ENCODE measurements at places on chromosomes 11 and 22.

DNA sequence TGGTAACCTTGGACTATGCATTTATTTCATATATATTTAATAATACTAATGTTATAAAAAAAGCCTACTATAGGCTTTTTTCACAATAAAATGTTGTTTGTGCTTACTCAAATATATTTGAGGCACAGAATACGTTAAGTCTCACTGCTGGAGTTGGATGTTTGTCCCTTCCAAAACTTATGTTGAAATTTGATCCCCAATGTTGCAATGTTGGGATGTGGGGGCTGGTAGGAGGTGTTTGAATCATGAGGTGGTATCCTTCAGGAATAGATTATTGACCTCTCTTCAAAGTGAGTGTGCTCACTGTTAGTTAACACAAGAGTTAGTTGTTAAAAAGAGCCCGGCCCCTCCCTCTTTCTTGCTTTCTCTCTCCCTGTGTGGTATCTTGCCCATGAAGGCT is 1295.9 kb downstream of the JRKL start:
- no peak for DNase-seq

DNA sequence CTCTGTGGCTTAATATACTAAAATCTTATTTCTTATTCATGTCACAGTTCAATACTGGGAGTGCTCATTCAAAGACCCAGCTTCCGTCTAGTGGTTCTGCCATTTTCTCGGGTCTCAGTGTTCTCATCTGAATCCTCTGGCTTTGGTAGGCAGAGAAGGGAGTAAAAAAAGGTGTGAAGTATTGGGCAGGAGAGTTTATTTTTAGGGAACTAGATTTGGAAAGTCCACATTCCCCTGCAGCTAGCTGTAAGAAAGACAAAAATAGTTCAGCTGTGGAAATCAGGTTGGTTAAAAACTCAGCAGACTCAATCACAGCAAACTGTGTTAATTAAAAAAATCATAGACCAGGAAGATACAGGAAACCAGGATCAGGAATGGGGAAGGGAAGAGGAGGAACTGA is 4.1 kb upstream of the LYVE1 start:
- no peak for DNase-seq

DNA sequence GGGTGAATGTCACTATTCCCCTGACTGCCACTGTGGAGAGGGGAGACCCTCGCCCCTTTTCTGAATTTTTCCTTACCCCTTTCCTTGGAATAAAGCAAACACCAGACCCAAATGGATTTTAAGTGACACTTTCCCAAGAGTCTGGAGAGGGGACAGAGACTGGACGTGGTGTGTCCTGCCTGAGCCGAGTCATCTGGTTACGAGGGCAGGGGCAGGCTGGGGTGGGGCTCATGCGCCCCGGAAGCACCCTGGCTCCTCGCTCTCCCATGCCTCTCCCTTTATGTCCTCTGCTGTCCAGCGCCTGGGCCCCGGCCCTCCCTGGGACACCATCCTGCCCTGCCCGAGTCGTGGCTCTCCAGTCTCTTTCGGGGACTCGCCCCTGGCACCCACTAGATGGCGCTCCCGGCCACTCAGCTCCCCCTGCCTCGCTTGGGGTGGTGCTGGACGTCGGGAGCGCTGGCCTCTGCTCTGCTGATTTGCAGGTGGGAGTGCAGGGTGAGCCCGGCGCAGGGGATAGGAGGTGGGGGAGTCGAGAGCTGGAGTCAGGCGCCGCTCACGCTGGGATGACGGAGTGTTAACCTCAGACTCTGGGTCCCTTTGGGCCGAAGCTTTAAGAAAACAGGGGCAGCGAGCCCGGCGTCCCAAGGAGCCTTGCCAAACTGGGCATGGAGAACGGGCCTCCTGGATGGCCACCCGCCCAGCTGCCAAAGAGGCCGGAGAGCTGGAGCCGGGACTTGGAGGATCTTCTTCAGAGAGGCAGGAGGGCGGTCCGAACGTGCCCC is 89.8 kb downstream of the RPS6KA4 start:
- DNase-seq, result peak; percentile 69

- DNase-seq, result no peak
Observed at GRCh38 chr11:122375687-122376399, 259.8 kb upstream of the BLID start.

DNA sequence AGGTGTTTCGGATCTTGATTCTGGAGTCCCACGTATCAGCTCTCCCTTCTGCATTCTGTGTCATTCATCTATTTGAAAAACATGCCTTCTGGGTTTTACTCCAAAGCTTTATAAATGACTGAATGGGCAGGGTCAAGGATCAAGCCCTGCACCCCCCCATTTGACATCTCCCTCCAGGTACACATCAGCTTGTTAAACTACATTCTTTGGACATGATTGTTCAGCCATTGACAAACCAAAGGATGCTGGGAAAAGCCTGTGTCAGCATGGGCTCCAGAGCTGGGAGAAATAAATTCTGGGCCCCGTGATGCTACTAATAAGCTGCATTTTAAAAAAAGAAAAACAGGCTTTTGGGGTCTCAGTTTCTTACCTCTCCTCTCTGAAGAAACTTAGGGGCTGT is 103.7 kb downstream of the DSCAML1 start:
- DNase-seq, result no peak

- no peak for DNase-seq
Observed at GRCh38 chr11:64048042-64048854, 12.5 kb downstream of the FLRT1 start.

DNA sequence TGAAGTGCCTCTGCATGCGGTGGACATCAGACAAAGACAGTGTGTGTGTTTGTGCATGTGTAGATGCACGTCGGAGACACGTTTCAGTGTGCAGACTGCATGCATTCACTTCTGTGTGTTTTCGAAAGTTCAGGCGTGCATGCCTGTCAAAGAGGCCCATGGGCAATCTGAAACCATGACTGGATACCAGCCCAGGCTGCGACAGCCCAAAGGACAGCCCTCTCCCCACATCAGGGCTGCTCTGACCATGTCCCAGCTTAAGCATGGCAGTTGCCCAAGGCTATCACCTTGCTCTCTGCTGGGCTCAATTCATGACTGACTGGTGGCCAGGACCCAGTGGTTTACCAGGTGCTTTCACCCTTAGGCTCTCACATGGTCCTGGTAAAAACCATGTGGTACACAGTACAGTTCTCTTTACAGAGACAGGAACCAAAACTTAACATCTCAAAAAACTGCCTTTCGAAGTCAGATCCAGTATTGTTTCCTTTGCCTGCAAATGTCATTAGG is 423.7 kb upstream of the CADM1 start:
- no peak for DNase-seq

GRCh38 chr11:103889679-103890078 is 146.8 kb upstream of the DDI1 start:
- DNase-seq, result no peak

- DNase-seq, result no peak
Observed at GRCh38 chr11:17743026-17743807, 8.6 kb downstream of the KCNC1 start.

GRCh38 chr22:39419096-39419495 is 19.5 kb downstream of the TAB1 start:
- DNase-seq, result no peak

DNA sequence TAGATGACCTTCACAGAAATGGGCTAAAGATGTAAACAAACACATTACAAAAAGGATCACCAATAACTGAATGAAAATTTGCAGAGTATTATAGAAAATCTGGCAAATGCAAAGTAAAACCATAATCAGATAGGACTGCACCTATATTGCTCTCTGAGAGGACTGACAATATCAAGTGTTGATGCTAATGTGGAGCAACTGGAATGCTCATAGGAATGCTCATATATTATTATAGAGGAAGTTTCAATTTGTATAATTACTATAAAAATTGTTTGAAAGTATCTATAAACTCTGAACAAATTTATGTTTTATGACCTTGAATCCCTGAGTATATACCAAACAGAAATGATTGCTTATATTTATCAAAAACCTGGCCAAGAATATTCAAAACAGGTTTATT is 18.4 kb upstream of the TEAD1 start:
- no peak for DNase-seq

DNA sequence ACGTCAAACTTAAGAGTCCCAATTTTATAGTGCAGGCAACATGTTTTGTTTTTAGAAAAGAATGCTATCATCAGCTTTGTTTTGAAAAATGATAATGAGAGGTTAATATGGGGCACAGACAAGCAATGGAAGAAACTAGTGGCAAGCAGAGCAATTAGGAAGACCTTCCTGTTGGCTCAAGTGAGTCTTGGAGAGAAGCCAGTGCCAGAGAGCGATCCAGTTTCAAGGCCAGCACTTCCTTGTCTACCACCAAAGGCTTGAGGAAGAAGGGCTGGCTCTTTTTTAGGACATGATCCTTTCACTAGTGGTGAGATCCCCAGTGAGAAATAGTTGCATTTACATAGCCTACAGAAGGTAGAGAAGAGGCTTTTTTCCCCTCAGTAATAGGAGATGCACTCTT is 1340.7 kb downstream of the LRRC4C start:
- DNase-seq, result no peak

DNA sequence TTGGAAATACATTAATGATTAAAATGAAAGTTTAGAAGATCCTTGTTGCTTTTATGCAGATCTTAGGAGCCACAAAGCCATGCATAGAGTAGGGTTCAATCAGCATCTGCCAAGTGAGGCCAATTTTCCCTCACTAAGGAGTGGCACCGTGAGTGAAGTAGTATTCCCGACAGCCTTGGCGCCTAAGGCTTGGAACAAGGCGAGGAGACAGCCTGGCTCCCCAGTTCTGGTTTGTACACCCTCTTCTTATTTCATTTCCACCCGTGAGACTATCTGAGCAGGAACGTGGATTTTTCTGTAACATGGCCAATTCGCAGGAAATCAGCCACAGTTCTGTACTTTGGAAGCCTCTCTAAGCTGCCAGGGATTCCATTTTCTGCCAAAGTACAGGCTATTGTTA is 22.6 kb downstream of the FADS2 start:
- no peak for DNase-seq

DNA sequence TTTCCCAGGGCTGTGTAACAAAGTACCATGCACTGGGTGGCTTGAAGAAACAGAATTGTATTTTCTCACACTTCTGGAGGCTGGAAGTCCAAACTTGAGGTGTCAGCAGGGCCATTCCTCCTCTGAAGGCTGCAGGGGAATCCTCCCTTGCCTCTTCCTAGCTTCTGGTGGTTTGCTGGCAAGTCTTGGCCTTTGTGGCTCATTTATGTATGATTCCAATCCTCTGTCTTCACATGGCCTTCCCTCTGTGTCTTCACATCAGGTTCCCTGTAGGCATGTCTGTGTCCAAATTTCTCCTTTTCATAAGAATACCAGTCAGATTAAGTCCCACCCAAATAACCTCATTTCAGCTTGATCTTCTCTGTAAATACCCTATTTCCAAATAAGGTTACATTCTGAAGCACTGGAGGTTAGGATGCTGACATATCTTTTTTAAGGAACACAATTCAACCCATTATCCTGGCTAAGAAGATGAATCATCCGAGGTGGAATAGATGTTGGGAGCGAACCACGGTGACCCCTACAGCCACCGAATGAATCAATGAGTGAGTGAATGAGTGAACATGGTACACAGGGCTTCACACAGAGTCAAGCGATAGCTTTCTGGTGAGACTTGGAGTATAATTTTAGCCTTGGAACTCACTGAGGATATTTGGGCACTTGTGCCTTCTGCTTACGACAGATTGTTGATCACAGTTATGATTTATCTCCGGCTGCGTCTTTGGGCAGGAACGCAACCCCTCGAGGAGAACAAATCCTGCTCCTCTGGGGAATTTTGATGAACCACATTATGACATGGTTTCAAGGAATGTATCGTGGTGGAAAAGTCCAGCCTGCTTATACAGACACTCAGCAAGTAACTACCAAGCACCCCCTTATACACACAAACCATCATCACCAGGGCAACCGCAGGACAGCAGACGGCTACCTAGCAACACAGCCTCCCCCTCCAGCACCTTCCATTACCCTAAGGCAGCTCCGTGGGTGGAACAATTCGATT is 34.3 kb upstream of the MICAL2 start:
- DNase-seq, result no peak

- DNase-seq, result no peak
Observed at GRCh38 chr11:72719144-72719543, 33.1 kb downstream of the ARAP1 start.

DNA sequence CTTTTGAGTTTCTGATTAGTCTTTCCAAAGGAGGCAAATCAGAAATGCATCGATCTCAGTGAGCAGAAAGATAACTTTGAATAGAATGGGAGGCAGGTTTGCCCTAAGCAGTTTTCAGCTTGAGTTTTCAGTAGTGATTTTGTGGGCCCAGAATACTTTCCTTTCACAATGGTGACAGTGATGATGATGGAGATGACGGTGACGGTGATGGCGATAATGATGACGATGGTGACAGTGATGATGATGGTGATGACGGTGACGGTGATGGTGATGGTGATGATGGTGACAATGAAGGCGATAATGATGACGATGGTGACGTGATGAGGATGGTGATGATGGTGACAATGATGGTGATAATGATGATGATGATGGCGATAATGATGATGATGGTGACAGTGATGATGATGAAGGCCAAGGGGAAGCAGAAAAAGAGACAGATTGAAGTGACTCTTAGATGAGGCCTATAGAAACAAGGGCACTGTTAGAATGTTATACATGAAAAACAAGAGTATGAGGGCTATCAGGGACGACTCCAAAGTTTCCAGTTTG is 153.4 kb upstream of the B3GAT1 start:
- DNase-seq, result no peak

DNA sequence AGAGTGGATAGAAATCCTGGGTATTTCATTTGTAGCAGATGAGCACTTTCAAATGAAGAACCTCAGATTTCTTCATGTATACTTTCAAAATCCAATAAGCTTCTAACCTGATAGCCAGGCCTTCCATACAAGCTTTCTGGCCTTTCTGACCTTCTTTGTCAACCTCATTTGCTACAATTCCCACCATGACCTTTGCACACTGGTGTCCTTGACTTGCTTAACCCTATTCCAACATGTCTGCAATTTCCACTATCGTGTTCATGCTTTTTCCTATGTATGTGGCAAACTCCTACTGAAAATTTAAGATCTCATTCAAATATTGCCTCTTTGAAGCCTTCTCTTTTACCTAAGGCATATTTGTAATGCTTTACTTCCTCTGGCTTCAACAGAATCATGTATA is 242.1 kb upstream of the CCDC90B start:
- no peak for DNase-seq

DNA sequence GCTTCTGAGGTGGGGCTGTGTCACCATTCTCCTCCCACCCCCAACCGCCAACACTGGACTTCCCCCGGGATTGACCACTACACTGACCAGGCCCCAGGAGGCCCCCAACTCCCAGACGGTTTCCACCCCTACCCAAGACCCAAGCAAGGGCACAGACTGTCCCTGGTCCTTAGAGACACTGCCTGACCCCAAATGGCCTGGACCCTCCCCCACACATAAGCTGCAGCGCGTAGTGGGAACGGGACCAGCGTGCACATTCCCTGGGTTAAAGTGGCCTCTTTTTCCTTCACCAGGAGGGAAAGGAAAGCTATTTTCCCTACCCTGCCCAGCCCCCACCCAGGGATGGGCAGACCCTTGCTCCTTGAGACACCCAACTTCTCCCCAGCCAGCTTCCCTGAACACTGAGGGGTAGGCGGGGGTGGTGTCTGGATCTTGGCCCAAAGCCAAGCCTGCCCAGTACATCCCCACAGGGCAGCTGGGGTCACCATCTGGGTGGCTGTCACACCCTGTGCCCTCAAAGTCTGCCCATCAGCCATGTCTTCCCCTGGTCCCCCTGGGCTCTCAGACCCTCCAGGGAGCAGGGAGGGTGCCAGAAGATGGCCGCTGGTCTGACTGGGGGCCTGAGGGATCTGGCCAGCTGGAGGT is 1.6 kb upstream of the MAPK12 start:
- no peak for DNase-seq
